Activated naive CD4-positive, alpha-beta T cell (primary cell): ENCODE measurements at places on chromosomes 5 and 9.

GRCh38 chr9:96644137-96644536 lies 11.0 kb downstream of the PRXL2C start:
- no peak for DNase-seq

GRCh38 chr5:142455856-142456255 lies 131.0 kb upstream of the SPRY4 start:
- no peak for DNase-seq

DNA sequence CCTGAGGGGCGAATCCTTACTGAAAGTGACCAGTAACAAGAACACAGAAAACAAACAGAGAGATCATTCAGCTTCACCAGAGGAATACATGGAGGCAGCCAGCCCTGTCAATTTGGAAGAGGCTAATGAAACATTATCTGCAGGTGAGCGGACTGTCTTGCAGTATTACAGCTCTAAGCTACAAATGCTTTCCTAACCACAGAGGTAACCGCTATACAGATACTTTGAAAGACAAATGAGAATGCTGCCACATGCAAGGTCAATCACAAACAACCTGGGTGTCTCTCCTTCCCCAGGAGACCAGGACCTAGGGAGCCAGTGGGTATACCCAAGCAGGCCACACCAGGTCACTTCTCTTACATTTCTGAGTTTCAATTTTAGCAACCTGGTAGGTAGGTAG lies 30.2 kb downstream of the EFNA5 start:
- DNase-seq, result no peak

DNA sequence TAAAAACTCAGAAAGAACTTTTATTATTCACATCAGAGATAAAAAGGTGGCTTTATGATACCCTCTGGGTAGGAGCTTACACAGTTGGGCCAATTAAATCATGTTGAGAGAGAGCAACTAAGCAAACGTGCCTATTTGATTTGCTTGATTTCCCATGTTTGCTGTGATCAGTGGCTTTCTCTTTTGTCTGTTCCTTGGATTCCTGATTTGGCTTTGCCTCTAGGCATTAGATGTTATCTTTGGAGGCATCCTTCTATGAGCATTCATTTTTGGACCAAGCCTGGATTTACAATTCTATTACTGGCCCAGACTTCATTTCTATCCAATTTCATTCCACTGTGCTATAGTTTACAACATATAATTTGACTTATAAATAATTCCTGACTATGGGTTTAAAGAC lies 35.9 kb downstream of the VCAN start:
- DNase-seq, result no peak

DNA sequence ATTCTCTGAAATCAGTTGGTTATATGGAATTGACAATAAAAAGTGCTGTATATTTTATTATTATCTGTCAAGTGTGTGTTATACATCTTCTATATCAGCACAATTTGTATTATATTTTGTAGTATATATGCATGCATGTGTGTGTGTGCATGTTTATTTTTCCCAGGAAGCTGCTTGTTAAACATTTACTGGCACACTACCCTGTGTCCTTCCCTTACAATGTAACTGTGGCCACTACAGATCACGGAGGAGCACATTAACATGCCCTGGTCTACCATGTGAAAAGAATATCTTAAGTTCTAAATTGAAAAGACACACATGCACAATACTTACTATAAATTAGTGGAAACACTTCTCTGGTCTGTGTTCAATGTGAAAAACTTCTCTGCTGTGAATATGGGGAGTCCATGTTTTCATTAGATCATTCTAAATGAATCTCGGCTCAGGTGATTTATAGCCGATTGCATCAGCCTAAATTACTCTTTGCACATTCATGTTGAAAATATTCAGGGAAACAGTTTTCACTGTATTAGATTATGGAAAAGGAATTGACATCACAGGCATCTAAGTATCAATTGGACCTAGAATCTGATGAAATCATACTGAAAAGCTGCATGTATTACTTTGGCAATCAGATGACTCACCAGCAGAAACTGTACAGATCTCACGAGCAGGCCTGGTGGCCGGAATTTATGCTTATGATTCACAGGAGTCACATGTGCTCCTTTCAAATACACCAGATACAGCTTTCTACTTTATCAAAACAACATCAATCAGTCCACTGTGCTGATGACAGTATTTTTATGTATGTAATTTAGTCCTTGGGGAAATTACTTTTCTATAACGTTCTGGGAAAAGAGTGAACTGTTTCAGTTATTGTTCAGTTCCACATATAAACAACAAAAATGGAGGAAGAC lies 39.4 kb downstream of the LURAP1L start:
- DNase-seq, result no peak

GRCh38 chr5:73812962-73813588 lies 187.1 kb downstream of the ARHGEF28 start:
- DNase-seq, result no peak

DNA sequence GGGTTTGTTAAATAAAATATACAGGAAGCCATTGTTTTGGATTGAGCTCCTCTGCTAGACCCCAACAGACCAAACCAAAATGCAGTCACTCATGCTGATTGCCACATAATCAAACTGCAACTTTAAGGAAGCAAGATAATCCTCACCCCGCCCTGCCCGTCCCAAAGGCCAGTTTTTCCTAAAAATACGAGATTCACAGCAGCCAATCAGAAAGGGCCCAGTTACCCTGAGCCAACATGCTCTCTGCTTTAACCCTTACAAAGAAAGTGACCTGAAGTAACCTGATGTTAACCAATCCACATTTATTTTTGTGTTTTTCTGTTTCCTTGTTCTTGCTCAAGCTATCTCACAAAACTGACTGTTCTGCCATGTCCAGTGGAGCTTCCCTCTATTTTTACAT lies 21.5 kb upstream of the RNF20 start:
- DNase-seq, result no peak

DNA sequence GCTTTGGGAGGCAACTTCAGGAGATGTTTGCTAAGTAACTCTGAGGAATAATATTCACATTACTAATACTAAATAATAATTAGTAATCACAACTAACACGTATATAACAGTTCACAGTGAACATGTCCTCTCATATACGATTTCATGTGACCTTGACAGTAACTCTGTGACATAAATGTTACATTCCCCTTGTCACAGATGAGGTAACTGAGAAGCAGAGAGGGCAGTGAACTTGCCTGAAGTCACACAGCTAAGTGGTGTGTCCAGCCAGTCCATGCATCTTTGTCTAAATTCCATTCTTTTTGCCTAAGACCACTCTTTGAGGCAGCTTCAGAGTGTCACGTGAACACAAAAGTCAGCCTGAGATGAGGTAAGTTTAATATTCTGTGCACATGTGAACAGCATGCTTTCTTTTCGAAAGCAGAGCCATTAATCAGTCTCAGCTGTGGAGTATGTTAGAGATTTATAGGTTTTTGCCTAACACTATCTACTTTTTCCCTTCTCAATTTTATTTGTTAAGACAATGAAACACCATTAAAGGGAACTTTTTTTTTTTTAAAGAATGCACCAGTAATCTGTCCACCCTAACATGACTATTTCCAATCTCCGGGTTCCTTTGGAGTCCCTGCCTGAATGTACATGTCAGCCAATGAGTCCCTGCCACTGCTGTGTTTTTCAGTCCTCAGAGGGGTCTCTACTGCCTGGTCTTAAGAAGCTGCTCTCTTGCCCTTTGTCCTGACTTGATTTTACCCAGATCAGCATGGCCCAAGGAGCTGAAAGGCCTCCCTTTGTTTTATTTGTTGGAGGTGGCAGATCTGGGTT lies 43.5 kb downstream of the SH3PXD2B start:
- no peak for DNase-seq

GRCh38 chr5:134864707-134865106 lies 9.5 kb upstream of the TXNDC15 start:
- DNase-seq, result no peak

DNA sequence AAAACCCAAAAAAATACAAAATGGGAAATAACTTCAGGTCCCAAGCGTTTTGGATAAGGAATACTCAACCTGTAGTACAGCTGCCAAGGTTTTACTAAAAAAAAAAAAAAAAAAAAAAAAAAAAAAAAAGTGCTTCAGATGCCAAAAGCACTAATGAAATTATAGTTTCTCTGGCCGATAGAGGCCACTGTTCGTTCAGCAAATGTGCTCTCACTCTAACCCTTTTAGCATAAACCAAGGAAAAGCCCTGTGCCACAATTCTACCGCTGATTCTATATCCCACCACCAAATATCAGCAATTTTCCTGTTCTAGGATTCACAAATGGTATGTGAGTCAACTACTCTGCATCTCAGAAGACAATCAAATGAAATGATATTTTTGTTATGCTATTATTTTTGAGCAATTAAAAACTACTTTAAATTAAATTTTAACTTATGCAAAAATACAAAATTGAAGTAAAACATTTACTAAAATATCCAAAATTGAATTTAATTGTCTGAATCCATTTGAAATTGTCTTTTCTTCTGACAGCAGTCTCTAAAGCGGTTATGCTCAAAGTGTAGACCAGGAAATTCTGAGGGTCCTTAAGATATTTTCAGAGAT lies 79.8 kb downstream of the RICTOR start:
- no peak for DNase-seq

DNA sequence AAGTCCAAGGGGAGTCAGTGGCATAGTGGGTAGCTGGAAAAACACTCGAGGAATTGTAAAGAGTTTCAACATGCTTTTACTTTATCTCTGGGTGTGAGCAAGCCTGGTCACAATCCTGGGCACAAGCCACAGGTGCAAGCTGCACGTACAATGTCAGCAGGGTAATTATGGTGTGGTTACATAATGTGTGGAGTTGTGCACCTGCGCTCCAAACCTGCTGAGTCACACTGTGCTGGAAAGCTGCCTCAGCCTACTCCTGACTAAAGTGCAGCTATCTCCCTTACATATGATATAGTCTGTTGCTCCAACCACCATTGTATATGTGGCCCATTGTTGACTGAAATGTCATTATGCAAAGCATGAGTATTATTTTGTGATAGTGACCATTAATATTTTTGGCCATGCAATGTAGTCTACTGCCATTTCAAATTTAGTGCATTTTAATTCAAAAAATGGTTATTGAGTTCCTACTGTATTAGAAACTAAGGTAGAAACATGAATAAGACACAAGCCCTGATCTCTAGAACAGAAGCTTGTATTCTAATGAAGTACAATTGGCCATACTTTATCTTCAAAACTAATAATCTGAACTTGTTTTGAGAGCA lies 160.9 kb upstream of the SLC30A5 start:
- DNase-seq, result no peak

DNA sequence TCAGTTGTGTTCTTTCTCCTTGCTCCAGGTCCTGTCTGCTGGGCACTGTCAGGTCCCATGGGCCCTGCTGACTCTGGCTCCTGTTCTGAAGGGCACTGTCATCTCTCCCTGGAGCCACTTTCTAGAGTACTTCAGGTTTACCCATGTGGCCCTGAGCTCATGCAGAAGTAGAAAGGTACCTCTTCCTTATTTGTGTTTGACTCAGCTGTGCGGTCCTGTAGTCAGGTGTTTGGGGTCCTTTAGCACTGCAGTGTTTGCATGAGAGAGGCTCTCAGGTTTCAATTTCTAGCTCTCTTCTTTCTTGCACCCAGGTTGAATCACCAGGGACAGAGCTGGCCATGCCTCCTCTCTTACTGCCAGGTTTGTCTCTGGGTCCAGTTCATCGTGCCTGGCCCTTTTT lies 71.5 kb downstream of the HSPA4 start:
- DNase-seq, result no peak

DNA sequence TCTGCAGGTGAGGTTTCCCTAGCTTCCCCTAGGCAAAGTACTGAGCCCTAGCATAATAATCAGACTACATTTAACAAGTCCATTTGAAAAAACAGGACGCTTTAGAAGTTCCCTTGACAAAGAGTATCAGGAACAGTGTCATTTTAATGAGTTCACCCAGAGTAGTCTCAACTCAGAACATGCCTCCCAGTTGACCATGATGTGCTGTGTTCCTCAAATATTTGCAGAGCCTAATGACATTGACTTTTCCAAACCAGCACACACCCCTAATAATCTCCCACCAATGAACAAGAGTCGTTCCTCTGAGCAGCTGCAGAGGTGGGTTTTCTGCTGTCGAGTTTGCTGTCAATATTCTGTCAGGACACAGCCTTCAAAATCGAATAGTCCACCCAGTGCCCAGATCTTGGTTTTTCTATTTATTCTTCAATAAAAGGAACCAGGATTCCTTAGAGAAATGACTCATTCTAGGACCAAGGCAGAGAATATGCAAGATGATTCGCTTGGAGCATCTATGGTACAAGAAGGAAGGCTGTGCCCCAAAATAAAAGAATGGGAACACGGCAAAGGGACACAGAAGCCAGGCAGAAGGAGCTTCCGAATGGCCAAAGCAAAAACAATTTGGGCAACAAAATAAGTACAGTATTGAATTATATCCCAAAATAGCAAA lies 57.6 kb downstream of the OTULIN start:
- no peak for DNase-seq

- DNase-seq, result no peak
Measured at GRCh38 chr5:140398379-140398811, 3.2 kb upstream of the ANKHD1 start.

GRCh38 chr5:103473725-103474124 lies 88.9 kb downstream of the NUDT12 start:
- DNase-seq, result no peak

DNA sequence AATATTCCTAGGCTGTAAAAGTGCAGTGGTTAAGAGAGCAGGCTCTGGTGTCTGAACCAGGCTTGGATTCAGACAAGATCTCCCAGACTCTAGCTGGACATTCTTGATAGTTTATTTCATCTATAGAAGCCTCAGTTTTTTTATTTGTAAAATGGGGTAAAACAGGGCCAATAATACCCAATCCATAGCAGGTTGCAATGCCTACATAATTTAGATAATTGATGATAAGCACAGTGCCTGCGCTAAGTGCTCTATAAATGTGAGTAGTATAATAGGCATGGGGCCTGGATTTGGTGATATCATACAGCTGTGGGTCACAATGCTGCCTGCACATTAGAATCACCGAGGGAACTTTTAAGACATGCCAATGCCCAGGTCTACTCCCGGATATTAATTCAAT lies 603.5 kb downstream of the ISL1 start:
- no peak for DNase-seq

DNA sequence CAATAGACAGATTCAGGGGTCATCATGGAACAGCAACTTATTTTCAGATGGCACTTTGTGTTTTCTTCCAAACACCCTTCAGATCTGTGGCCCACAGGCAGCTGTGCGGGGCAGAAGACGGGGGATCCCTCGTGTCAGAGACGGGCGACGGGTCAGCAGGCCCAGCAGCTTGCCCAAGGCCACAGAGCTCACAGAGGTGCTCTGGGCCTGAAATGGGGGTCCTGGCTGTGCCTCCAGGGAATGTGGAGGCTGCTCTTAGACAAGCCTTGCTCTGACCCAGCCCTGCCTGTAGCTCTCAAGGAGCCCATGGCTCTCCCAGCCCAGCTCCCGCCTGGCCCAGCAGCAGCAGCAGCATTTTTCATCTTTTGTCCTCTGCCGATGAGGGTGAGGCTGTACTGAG lies 40.9 kb upstream of the SARDH start:
- no peak for DNase-seq

DNA sequence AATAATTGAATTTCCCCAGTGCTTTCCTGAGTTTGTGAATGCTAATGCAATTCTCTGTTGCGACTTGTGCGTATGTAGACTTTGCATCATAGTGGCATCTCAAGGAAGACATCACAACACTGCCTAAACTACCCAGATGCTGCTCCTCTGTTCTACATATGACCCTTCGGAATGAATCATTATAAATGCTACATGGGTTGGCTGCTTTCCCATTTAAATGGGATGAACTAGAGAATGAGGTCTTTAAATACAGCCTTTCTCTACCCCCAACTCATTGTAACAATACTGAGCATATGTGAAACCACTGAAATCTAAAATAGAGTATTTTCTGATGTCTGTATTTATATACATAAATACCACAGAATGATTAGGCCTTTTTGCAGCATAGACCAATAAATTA lies 136.6 kb upstream of the ICE1 start:
- DNase-seq, result no peak
